ENCODE measurements at places on chromosomes 11 and 22.

GRCh38 chr11:2426826-2427521 is 17.3 kb downstream of the TRPM5 start:
- DNase-seq, result no peak

DNA sequence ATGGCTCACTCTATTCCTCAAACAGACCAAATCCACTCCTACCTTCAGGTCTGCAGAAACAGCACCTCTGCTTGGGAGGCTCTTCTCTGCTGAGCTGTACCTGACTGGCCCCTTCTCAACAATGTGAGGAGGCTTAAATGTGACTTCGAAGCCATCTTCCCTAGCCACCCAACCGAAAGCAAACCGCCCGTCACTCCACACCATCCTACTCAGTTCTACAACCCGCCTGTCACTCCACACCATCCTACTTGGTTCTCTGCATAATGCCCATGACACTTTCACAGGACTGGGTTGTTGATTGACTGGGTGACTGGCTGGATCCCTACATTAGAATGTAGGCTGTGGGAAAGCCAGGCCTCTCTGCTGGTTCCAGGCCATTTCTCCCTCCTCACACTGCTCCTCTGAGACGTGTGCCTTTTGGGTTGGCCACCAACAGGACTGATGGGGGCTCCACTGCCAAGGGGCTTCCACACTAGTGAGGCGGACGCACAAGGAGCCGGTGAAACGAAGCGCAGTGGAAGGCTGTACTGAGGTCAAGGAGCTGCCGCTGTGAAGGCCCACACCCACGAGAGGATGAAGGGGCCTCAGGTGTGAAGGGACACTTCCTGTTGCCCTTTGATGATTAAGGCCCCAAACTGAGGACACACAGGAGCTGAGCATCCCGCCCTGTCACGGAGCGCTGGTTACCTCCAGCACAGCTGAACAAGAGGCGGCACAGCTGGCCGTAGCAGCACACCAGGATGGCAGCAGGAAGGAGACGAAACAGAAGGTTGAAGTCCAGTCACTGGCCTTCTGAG is 47.5 kb upstream of the SPATA19 start:
- no peak for DNase-seq

DNA sequence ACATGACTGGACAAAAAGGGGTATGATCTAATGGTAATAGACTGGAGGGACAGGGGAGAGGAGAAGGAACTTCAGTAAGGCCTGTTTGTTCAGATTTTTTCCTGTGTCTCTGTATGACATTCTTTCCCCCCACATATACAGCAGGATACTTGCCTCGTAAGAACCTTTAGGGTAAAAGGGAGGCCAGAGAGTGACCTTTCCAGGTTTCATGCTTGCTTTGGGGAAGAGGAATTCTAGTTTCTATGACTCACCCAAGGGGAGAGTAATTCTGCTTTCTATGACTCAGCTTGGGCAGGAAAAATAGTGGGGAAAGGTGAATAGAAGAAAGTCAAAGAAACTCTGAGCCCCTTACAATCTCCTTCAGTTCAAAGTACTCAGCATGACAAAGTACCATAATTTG is 457.0 kb downstream of the DLG2 start:
- no peak for DNase-seq

GRCh38 chr11:134358165-134358855 is 26.5 kb downstream of the GLB1L2 start:
- DNase-seq, result no peak

DNA sequence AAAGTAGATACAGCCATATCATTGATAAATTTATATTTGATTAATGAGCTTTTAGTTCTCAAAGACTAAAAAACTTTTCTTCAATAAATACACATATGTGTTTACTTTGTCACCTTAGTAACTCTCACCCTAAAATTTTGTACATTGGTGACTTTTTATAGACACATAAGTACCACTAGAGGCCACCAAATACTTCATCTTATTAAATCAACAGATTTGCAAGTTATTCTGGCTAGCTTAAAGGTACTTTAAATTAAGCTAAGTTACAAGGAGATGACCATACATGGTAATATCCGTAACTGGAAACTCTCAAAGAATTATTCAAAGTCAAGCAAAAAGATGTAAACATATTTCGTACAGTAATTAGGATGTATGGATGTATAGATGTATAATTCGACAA is 112.2 kb downstream of the SBF2 start:
- DNase-seq, result no peak

DNA sequence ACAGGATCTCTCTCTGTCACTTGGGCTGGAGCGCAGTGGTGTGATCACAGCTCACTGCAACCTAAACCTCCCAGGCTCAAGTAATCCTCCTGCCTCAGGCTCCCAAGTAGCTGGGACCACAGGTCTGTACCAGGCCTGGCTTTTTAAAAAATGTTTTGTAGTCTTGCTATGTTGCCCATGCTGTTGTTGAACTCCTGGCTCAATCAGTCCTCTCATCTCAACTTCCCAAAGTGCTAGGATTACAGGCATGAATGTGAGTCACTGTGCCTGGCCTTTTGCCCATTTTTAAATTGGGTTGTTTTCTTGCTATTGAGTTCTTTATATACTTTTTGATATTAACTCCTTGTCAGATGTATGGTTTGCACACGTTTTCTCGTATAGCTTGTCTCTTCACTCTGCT is 33.0 kb upstream of the PITPNB start:
- DNase-seq, result no peak

DNA sequence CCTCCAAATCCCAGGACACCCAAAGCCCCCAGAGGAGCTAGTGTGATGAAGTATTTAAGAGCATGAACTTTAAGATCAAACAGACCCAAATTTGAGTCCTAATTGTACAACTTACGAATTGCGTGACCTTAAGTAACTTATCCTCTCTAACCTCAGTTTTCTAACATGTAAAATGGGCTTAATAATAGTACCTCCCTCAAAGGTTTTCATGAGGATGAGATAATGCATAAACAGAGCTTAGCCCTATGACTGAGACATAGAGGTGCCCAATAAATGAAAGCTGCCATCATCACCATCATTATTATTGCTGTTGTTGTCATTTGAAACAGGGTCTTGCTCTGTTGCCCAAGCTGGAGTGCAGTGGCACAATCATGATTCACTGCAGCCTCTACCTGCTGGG is 9.2 kb downstream of the SCN2B start:
- no peak for DNase-seq

DNA sequence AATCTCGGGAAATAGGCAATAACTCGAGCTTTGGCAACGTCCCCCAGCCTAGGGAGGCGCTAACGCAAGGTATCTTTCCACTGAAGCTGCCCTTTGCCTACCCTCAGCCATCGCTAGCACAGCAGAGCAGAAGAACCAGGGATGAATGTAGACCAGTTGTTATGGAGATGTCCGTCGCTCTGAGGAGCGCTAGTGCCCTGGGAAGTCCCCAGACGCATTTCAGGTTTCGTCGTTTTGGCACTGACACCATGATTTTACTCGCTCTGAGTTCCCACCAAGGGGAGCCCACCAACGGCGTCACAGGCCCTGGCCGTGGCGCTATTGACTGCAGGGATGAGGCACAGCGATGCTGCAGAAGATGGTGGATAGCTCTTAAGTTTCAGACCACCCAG is 22.7 kb upstream of the BDNF start:
- DNase-seq, result no peak
